Right renal cortex interstitium (tissue), 3 donors: ENCODE measurements at places on chromosomes 12 and 14. TPM values are rescaled to one million over a fixed set of nuclear protein-coding genes. Genes with fewer than 3 reads are reported as not detected.

GRCh38 chr12:75690296-75690955 lies 179.0 kb upstream of the KRR1 start:
- no peak for DNase-seq

TPI1 gene
- 611 TPM for polyA plus RNA-seq

PPP1R36 gene
- polyA plus RNA-seq = 1.1 TPM

DNA sequence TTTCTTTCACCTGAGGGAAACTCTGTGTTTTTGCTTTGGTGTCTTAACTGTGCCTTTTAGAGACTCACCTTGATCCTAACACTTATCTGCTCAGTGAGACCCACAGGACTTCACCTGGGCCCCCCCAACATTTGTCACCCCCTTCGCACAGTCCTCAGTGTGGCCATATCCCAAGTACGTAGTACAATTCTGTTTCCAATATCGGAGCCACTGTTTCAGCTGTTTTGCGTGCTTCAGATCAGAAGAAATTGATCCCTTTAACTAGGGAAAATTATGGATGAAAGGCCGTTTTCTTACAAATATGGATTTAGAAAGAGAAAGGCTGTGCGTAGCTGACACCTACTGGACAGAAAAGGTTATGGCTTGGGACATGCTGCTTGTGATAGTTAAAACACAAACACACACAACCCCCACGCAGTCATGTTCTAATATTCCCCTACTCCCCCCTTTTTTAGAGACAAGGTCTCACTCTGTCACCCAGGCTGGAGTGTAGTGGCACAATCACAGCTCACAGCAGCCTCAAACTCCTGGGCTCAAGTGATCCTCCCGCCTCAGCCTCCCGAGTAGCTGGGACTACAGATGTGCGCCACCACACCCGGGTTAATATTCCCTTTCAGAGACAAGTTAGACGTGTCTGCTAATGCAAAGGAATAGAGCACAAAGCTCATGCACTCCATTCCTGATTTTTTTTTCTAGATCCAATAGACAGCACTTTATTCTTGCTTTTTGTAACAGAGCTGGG lies 3.6 kb upstream of the SLC7A8 start:
- DNase-seq = no peak

DNA sequence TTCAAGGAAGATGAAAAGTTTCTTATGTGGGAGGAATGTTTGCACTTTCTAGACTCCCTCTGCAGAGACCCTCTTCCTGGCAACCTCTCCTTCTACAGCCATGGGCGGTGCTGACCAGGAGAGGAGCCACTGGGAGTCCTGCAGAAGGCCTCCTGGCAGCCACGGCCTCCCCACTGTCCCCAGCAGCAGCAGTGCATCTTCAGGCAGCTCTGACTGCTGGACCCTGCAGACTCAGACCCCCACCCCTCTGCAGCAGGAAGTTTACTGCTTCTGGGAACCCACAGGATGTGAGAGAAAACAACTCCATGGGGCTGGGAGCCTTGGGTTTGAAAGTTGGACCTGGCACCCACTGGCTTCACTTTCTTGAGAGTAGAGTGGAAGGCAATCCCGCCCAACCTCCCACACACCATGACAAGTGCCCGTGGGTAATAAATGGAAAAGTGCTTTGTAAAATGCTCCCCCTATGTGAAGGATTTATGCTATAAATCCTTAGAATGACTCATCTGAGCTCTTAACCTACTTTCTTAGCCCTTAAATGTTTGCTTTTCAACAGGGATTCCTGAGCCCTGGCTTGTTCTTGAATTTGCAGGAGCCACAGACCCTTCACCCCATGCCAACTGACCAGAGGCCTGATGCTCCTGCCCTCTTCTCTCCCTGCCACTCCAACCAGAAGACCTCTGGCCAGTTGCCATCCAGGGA lies 37.5 kb upstream of the DDX11 start:
- no peak for DNase-seq

DNA sequence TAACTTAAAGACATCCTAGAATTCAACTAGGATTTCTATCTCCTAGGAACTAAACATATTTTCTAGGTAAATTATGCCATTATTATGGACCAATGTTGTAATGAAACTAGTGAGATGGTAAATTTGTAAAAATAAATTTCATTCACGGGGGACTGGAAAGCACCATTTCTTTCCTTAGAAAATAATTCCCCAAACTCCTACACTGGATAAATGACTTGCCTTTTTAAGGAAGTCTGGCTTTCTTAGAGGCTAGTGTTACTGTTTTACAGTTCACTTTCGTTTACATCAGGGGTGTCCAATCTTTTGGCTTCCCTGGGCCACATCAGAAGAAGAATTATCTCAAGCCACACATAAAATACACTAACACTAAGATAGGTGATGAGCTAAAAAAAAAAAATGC lies 3.3 kb downstream of the SLC39A9 start:
- no peak for DNase-seq
